ENCODE measurements at places on chromosomes 3 and 15.

GRCh38 chr15:32020156-32020555, 10.2 kb upstream of the CHRNA7 start:
- DNase-seq, result no peak

DNA sequence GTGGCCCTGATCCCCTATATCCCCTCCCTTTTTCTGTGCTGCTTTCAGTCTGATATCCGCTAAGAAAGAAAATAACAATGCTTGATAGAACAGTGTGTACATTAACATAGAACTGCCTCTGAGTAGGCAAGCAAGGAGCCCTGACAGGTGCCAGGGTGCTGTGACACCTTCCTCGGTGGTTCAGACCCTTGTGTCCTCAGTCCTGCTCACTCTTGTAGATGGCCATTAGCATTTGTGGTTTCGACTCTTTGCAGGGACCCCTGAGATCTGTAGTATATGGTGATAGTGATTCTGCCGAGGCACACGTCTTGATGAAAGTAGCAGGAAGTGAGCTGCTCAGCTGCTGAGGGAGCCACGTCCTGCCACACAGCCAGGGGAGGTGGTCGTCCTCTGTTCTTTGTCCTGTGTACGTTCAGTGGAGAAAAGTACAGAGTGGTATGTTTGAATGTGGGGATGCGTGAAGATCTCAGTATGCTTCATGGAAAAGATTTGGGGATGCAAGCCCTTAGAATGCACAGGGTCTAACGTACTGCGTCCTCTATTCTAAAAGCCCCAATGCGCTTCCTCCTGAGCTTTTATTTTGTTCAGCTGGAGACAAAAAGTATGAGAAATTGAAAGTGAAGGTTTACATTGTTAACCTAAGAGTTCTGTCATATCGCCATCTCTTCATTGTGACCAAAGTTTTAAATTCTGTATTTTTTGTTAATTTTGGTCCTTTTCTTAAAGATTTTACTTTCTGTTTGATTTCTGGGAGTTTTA, 35.4 kb downstream of the PXYLP1 start:
- no peak for DNase-seq

- no peak for DNase-seq
Measured at GRCh38 chr15:90211440-90212143, 10.5 kb downstream of the SEMA4B start.

- DNase-seq, result no peak
Measured at GRCh38 chr15:24880663-24881062, 74.1 kb upstream of the SNRPN start.

DNA sequence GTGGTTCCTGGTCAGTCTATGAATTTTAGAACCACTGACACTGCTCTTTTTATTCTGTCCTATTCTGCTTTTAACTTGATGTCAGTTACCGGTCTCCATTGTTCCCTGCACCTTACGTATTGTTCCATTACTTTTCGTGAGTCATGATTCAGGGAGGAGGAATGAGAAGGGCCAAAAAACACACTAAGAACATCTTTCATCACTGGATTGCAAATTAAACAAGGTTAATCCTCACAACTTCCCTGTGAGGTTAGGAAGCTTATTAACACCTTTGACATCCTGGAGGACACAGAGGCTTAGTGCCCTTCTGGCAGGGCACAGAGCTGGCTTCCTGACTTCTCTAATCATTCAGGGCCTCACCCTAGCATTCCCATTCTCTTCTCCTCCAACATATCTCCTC, 227.6 kb upstream of the SATB1 start:
- DNase-seq, result no peak

- no peak for DNase-seq
Measured at GRCh38 chr15:34324933-34325332, 12.6 kb downstream of the SLC12A6 start.

DNA sequence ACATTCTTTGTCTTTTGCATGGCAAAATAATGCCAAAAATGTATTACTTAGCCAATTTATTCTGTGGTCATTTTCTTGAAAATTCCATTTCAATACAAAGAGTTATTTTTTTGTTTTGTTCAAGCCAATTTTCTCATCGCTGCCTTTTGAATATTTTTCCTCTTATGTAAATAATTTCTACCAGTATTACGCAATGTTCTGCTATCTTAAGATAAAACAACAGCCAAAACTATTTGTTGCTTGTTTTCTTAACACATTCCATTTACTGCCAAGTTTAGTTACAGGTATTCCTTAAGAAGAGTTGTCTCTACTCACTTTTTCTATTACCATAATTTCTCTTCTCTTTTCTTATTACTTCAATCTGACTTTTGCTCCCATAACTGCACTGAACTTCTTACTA, 163.1 kb downstream of the ROBO1 start:
- DNase-seq, result no peak

GRCh38 chr15:29098652-29099051, 171.0 kb downstream of the NSMCE3 start:
- DNase-seq, result no peak

- DNase-seq, result no peak
Measured at GRCh38 chr3:108396336-108396735, 100.0 kb downstream of the HHLA2 start.

DNA sequence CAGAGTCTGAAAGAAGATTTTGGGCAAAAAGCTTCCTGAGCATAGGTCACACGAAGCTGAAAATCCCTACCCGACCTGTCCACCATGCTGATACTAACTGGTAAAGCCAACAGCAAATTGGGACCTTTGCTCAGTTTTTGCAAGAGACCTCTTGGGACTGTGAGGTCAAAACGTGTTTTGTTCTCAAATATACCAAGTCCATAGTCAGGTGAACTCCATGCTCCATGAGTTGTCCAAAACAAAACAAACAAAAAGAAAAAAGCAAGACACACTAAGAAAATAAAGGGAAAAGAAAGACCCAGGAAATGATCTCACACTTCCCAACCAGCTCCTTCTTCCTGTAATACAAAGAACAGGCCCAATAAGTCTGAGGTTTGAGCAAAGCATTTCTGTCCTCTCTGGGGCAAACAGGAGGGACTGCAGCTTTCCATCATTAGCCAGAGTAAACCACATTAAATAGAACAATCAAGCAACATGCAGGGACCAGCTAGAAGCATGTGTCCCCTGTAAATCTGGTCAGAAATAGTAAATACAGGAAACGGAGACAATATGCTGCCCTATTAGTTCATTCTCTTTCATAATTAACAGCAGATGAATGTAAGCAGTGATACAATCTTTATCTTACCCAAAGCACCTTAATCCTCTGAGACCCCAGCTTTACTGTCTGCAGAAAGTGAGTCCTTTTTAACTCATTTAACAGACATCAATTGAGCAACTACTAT, 125.0 kb upstream of the LIPC start:
- peak; percentile 58 for DNase-seq

- no peak for DNase-seq
Measured at GRCh38 chr3:113717818-113718217, 21.4 kb upstream of the USF3 start.

DNA sequence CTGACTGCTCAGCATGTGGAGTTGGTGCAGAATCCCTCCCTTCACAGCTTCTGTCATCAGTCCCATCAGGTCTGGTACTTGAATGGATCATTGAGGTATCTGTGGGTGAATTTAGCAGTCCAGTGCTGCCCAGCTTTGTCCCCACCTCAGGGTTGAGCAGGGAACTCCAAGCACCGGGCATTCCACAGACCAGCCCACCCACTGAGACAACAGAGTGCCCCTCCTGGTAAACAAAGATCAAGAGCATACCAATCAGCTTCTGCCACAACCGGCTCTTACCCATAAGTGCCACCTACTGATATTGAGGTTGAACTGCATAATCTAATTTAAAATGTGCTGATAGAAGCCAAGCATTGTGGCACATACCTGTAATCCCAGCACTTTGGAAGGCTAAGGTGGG, 57.1 kb upstream of the FXR1 start:
- DNase-seq, result no peak

GRCh38 chr3:89052386-89052785, 55.0 kb upstream of the EPHA3 start:
- no peak for DNase-seq

GRCh38 chr3:69567023-69567709, 172.1 kb upstream of the MITF start:
- DNase-seq, result no peak

- peak; percentile 36 for DNase-seq
Measured at GRCh38 chr3:29385046-29385830, 104.4 kb downstream of the RBMS3 start.

GRCh38 chr3:29940759-29941323, 660.0 kb downstream of the RBMS3 start:
- DNase-seq, result no peak

GRCh38 chr15:56273724-56274123, 30.0 kb upstream of the RFX7 start:
- DNase-seq, result no peak

DNA sequence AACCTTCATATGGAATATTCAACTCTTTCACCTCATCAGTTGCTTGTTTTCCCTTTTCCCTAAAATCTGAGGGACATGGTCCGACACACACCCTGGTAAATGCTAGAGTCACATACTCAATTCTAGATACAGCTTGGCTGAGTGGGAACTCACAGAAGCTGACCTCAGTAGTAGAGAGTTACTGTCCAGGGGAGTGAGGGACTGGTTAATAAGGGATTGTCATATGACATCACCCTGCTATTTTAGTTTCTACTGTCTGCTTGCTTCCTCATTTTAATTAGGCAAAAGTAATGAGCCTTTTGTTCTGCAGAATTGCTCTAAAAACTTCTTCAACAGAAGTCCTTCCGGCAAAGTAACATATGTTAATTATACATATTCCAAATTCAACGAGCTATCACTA, 244.5 kb downstream of the ZIC4 start:
- DNase-seq, result no peak

DNA sequence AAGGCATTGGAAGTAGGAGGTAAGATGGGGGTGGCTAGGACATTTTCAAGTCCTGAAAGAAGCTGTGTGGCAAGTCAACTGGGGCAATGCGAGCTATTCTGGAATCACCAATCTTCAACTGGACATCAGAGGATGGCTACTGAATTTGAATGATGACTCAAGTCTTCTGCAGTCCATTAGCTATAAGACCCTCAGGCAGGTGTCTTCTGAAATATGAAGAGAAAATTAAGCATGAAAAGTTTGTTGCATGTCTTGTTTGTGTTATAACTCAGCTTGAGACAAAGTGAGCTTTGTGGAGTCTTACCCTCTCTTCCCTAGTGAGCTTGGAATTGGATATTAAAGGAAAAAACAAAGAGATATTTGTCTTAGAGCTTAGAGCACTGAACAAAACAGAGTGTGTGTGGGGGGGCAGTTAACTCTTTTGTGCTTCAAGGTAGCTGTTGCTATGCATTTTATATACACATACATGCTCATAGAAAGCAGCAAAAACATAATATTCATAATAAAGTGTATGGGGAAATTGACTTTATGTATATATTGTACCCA, 979.1 kb downstream of the MCTP2 start:
- no peak for DNase-seq

DNA sequence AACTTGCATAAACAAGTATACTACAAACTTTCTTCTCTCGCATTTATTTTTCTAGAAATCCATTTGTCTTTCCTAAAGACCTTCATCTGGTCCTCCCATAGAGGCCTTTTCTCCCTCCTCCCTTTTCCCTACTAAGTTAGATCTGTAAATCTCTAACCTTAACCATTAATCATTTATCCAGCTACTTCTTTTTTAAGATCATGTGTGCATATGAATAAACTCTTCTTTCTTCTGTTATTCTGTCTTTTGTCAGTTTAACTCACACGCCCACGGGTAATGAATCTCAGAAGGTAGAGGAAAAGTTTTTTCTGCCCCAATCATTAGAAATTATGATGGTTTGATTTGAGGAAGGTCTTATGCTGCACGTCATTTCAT, 48.7 kb upstream of the FHIT start:
- no peak for DNase-seq
